Naive thymus-derived CD8-positive, alpha-beta T cell (primary cell): ENCODE measurements at places on chromosomes 16 and 17.

GRCh38 chr17:74454197-74455024 lies 12.0 kb upstream of the CD300A start:
- DNase-seq, result peak; percentile 59

GRCh38 chr16:54722210-54722676 lies 208.4 kb upstream of the IRX5 start:
- DNase-seq, result no peak

GRCh38 chr17:73508057-73508930 lies 136.0 kb downstream of the SDK2 start:
- no peak for DNase-seq

DNA sequence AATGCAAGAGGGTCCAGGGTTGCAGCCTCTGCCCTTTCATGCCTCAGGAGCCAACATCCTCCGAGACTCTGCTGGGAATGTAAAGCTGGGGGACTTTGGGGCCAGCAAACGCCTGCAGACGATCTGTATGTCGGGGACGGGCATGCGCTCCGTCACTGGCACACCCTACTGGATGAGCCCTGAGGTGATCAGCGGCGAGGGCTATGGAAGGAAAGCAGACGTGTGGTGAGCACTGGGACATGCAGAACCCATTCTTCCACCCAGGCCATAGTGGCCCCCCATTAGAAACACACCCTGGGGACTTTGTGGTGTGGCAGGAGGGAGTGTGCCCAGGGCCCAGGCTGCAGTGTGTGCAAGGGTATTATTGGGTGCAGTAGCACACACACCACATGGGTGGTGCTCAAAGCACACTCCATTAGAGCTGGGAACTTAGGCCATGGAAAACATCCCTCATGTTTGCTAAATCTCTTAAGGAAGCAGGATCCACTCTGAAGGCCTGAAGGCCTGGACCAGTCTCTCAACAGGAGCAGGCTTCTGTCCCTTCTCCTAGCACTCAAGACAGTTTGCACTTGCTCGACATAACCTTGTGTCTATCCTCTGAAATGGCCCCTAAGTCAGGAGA lies 7.6 kb downstream of the LIMD2 start:
- no peak for DNase-seq

DNA sequence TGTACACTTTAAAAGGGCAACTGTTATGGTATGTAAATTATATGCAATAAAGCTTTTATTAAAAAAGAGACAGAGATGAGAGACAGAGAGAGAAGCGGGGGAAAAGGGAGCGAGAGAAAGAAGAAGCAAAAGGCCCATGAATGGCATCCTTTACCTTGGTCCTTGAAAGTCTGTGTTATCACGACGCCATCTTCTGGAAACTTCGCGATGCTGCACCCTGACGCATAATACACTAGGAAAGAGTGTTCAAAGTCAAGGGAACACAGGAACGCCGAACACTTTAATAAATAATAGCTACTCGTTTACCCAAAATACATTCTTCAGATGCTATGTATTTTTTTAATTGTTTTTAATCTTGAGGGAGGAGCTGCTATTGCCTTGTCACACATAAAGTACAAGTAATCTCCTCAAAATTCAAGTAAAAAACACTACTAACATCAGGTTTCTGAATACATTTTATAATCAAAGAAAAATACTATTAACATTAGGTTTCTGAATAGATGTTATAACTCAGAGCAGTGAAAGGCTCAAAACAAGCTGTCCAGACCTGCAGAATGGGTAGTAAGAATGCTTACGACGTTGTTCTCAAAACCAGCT lies 23.0 kb upstream of the SLC38A8 start:
- DNase-seq, result peak; percentile 18

DNA sequence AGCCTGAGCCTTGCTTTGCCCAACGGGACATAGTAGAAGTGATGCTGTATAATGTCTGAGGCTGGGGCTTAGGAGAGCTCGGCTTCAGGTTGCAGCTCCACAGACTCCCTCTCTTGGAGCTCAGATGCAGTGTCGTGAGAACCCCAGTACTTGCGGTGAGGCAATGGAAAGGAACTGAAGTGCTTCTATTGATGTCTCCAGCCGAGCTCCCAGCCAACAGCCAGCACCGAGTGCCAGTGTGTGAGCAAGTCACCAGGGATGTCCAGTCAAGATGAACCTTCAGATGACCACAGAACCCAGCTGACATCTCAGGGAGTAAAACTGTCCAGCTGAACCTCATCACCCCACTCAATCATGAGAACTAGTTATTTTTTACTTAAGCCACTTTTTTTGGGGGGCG lies 268.1 kb downstream of the IRF8 start:
- DNase-seq, result no peak

DNA sequence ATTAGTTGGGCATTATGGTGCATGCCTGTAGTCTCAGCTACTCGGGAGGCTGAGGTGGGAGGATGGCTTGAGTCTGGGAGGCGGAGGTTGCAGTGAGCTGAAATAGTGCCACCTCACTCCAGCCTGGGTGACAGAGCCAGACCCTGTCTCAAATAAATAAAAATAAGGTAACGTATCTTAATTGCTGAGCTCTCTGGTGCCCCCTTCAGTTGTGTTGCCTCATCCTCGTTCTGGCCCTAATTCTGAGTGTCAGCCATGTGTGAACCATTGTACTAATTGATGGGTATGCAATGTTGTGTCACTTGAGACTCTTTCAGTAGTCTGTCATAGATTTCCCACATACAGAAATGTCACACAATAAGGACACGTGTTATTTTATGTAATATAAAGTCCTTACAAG lies 363.1 kb upstream of the RBFOX1 start:
- DNase-seq, result no peak

GRCh38 chr17:54956791-54957190 lies 11.7 kb downstream of the COX11 start:
- no peak for DNase-seq

DNA sequence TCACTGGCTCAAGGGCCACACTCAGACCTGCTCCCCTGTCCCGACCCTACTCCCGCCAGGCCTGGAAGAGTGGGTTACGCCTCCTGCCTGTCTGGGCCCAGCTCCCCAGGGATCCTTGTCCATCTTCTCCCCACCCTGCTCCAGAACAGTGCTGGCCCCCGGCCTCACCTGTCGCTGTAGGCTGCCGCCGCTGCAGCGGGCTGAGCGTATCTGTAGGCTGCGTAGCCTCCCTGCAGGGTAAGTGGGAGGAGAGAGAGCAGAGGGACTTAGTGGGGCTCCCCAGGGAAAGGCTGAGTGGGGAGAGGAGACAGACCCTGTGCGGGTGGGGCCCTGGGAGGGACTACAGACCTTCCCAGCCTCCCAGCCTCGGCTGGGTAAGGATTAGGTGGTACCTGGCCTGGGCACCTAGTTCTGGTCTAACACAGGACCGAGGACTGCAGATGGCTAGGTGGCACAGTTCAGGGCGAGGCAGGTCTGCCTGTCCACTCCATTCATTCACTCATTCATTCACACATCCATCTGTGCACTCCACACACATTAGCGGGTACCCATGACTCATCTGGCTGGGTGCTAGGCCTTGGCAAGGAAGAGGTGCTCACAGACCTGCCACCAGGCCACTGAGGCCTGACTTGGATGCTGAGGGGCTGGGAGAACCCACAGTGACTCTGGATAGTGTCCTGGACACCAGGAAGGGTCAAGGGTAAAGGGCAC lies 20.9 kb downstream of the ENGASE start:
- DNase-seq, result no peak

DNA sequence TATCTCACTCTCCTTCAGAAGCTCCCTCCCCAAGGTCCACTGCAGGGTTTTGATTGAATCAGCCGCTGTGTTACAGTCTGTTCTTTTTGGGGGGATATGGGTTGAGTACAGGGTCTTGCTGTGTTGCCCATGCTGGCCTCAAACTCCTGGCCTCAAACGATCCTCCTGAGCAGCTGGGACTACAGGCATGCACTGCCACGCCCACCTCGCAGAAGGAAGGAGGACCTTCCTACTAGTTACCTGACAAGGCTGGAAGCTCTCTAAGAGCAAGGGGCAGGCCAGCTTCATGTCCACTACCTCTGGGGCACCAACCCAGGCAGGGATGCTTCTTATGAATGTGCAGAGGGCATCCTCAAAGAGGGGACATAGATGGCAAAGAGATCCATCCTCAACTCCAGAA lies 1.9 kb upstream of the MMP28 start:
- DNase-seq, result no peak

DNA sequence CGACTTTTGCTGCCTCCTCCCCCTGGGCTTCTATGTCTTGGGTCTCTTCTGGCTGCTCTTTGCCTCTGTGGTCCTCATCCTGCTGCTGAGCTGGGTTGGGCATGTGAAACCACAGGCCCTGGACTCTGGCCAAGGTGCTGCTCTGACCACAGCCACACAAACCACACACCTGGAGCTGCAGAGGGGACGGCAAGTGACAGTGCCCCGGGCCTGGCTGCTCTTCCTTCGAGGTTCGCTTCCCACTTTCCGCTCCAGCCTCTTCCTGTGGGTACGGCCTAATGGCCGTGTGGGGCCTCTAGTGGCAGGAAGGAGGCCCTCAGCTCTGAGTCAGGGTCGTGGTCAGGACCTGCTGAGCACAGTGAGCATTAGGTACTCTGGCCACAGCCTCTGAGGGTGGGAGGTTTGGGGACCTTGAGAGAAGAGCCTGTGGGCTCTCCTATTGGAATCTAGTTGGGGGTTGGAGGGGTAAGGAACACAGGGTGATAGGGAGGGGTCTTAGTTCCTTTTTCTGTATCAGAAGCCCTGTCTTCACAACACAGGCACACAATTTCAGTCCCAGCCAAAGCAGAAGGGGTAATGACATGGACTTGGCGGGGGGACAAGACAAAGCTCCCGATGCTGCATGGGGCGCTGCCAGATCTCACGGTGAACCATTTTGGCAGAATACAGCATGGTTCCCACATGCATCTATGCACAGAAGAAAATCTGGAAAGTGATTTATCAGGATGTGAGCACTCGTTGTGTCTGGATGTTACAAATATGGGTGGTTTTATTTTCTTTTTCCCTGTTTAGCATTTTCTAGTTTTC lies 2.3 kb downstream of the GP1BA start:
- DNase-seq, result no peak

GRCh38 chr17:10744501-10745000 lies 14.7 kb upstream of the TMEM220 start:
- peak; percentile 59 for DNase-seq
